ENCODE measurements at places on chromosomes 2 and 18.

- no peak for DNase-seq
These were observed 915.6 kb downstream of the NRXN1 start for GRCh38 chr2:50116096-50117010.

- no peak for DNase-seq
These were observed 67.3 kb downstream of the SEMA4F start for GRCh38 chr2:74721316-74721715.

DNA sequence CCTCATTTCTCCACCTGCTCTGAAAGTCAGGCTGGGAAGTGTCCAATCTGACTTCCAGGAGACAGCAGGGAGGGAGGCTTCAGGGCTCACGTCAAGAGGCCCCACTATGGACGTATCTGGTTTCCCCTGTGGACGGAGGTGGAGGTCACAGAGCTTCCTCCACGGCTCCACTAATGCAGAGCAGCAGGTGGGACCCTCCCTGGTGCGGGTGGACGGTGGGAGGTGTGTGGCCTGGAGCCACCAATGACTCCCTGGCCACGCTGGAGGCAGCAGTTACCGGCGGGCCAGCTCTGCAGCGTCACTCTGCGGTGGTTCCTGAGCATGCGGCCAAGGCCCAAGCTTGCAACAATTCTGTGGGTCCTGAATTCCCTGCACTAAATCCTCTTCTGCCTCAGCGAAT lies 9.0 kb downstream of the CRACDL start:
- DNase-seq: no peak

- DNase-seq: no peak
These were observed 213.9 kb downstream of the RAB3GAP1 start for GRCh38 chr2:135265960-135266490.

DNA sequence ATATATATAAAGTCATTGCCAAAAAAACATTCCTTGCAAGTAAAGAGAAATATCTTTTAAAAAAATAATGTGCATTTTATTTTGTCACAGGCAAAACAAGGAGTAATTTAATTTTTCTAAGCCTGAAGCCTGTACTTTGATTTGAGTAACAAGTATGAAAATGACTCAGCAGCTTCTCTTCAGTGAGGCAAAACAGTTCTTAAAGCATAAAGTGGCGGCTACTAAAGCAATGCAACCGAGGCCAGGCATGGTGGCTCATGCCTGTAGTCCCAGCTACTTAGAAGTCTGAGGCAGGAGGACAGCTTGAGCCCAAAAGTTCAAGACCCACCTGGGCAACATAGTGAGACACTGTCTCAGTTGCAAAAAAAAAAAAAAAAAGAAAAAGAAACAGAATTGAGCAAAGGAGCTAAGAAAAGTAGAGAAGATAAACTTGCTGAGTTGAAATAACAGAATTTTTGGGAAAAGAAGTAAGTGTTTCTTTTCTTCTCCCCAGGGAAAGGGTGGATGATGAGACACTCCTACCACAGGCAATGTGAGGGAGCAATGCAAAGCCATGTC lies 29.6 kb downstream of the DOK1 start:
- no peak for DNase-seq

All from stimulated activated CD4-positive, alpha-beta T cell treated with anti-CD3 and anti-CD28 coated beads, Interleukin-15, amount 100 ng/mL, for 1 hour (primary cell).